Activated CD4-positive, CD25-positive, alpha-beta regulatory T cell (primary cell): ENCODE measurements at places on chromosomes 11 and 22.

- DNase-seq: no peak
Measured at GRCh38 chr11:1069740-1070139, 4.9 kb upstream of the MUC2 start.

- peak; percentile 63 for DNase-seq
Measured at GRCh38 chr11:66068154-66068821, 1.8 kb upstream of the PACS1 start.

DNA sequence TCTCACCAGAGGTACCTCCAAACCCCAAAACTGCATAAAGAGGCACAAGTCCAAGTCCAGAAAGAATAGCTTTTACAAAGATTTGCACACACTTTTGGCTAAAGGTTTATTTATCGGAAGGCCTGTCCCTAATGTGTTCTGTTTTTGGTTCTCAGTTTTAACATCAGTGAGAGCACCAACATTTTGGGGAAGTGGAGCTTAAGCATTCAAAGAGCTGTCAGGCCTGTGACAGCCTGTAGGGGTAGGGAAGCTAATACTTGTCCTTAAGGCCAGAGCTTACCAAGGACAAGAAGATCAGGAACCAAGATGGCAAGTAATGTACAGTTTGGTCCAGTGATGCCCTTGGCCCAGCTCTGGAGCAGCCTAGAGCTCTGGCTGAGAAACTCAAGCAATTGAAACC lies 38.9 kb upstream of the SCUBE2 start:
- DNase-seq: no peak

GRCh38 chr22:45889093-45889538 lies 87.8 kb downstream of the WNT7B start:
- DNase-seq: no peak

- no peak for DNase-seq
Measured at GRCh38 chr11:62611705-62612365, 740 bp downstream of the EML3 start.

DNA sequence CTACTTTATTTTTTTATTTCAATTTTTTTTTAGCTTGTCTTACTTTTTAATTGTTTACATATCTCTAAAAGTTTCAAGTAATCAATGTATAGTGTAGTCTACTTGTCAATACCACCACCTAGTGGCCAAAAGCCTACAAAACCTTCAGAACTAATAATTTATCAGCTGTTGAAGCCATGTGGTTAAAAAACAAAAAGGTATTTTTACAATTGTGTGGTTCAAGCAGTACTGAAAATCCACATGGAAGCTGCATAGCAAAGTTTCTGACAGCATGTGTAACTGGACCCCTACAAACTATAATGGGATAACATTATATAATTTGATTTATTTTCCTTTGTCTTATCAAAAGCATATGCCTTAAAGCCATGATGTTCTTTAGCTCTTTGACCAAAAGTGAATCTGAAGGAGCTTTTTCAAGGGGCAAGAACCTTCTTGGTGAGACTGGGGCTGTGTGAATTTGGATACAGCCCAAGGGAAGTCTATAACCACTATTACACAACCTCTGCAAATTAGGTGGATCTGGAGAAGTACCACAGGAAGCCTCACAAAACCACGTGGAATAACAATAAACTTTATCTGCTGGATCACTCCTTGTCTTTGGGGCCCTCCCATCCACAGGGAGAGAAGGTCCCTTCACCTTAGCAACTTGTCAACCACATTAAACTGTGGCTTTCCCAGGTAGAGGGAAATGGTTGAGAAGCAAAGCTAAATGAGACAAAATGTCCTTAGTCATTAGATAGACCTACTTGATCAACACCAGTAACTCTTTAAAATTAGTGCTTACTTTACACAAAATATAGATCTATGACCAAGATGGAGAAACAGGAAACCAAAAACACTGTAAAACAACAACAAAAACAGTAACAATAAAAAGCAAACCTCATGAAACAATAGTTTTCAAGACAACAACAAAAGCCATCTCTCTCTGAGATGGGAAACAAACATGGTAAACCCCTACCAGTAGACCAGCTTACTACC lies 9.9 kb downstream of the NARS2 start:
- peak; percentile 2 for DNase-seq

DNA sequence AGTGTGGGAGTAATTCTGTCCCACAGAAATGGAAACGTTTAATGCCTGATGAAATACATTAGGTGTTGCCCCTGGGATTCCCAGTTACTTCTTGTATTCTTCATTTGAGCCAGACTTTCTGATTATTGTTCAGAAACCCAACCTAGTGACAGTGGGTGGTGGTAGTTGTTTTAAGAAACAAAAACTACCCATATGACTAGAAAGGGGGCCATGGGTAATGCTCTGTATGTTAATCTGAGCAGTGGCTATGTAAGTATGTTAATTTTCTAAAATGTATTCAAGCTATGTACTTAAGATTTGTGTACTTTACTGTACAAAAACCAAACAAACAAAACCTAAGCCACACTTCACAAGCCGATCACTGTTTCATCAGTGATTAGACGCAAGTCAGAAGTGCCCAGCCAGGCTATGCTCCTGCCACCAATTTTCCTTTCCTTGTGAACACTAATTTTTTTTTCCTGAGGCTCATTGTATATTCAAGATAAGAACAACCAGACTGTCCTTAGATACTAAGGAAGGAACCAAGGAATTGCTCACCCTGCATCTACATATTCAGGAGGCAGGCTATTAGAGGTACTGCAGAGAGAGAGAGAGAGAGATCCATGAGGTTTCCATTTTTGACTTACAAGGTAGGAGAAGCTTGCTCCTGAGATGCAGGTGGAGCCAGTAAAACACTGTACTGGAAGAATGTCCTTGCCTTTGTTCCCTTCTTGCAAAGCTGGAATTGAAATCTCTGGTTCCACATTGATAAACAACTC lies 122.7 kb downstream of the DBX1 start:
- DNase-seq: no peak

DNA sequence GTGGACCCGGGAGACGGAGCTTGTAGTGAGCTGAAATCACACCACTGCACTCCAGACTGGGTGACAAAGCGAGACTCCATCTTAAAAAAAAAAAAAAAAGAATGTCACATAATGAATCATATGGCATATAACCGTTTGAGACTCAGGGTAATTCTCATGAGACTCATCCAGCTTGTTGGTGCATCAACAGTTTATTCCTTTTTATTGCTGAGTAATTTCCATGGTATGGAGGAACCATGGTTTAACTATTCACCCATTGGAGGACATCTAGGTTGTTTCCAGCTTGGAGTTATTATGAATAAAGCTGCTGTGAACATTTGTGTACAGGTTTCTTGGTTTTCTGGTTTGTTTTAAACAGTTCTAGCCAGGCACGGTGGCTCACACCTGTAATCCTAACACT lies 25.3 kb downstream of the PPARA start:
- no peak for DNase-seq

DNA sequence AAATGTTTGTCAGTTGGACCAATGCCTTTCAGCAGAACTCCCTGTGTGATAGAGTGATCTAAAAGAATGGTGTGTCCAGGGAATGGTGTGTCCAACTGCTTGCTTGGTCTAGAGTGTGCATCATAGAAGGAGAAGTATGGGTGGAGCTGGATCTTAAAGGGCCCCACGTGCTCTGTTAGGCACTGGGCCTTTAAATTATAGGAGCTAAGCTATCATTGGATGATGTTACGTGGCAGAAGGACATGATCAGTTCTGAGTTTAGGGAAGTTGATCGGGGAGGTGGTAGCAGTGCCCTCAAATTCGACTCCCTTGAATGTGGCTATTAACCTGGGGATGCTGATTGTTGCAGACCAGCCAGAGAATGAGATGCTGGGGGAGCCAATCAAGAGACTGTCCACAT lies 16.4 kb downstream of the STX3 start:
- no peak for DNase-seq

DNA sequence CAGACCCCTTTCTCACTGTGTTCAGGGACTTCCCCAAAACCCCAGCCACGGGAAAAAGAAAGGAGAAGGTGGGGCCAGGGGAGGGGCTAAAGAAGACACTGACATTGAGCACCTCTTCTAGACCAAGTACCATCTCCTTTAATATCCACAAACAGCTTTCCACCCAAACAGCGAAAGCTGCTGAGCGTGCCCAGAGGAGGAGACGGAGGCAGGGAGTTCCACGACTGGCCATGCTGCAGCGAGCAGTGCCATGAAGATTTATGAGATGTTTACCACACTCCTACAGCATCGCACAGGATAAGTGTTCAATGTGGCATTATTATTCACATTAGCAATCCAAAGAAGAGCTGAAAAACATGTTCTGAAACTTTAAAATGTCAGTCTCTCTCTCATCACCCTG lies 127.4 kb downstream of the LARGE1 start:
- no peak for DNase-seq
